ENCODE measurements at places on chromosomes 5 and 9.

DNA sequence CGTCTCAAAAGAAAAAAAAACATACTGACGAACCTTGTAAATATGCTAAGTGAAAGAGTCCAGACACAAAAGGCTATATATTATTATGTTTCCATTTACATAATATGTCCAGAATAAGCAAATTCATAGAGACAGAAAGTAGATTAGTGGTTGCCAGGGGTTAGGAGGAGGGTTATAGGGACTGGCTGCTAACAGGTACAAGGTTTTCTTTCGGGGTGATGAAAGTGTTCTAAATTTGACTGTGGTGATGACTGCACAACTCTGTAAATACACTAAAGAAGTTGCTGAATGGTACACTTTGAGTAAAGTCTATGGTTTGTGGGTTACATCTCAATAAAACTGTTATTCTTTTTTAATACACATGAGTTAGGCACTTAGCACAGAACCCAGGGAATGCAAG lies 98.8 kb downstream of the MYO10 start:
- no peak for DNase-seq

DNA sequence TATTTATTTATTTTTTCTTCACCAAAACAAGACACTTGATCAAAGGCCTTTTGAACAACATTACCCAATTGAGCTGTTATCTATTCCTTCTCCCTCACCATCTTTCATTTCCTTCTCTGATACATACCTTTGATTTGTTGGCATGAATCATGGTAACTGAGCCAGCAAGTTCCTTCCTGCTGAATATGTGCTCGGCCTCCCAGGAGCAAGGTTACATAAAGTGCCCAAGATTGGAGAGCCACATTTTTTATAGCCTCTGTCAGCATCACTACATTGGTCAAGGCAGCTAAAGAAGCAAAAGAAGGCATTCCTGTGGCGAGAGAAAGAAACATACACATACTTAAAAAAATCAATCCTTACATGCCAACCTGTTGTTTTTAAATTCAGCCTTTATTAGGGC lies 369.6 kb downstream of the CYLC2 start:
- DNase-seq: no peak

DNA sequence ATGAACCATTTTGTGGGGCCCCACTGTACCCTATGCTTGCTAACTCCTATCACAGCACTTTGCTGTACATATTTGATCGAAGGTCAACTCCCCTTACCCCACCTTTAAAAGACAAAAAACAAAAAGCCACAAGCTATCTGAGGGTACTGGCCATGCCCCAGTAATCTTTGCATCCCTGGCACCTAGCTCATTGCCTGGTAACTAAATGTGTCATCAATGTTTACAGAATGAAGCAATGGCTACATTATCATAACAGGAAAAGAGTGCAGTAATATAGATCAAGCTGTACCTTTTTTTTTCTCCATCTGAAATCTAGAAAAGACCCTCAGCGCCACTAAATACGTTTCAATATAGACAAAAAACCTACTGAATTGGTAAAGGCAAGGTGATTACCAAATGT lies 188.0 kb downstream of the ELAVL2 start:
- DNase-seq: no peak

- no peak for DNase-seq
Observed at GRCh38 chr9:77750981-77751340, 102.8 kb upstream of the GNA14 start.

Measured in GM12892 (cell line).